ENCODE measurements at places on chromosomes 6 and 20. TPM values are rescaled to one million over a fixed set of nuclear protein-coding genes. Genes with fewer than 3 reads are reported as not detected.

- no peaks in the 10 kb centered on the region for H3K36me3 ChIP-seq
- H3K27ac ChIP-seq: no peak overlapping the region
- no peaks in the 10 kb centered on the region for H3K27me3 ChIP-seq
Observed at GRCh38 chr20:53122853-53123252, 150.7 kb downstream of the TSHZ2 start.

GRCh38 chr6:99195986-99196655 is 153.4 kb downstream of the FAXC start:
- H3K4me3 ChIP-seq: no peak overlapping the region
- no peak overlapping the region for H3K27ac ChIP-seq
- no peaks in the 10 kb centered on the region for H3K4me1 ChIP-seq
- DNase-seq: no peak

GRCh38 chr6:152312434-152312833 is 324.7 kb downstream of the SYNE1 start:
- H3K36me3 ChIP-seq: no peaks in the 10 kb centered on the region
- peaks cover 7% of the 10 kb centered on the region for H3K4me1 ChIP-seq
- H3K27ac ChIP-seq: no peak overlapping the region
- DNase-seq: no peak

- no peak overlapping the region for H3K4me3 ChIP-seq
- DNase-seq: no peak
- no peaks in the 10 kb centered on the region for H3K36me3 ChIP-seq
- H3K4me1 ChIP-seq: no peaks in the 10 kb centered on the region
- no peaks in the 10 kb centered on the region for H3K27me3 ChIP-seq
- no peak overlapping the region for H3K27ac ChIP-seq
Observed at GRCh38 chr20:23286346-23286745, 64.2 kb upstream of the NXT1 start.

- no peak overlapping the region for H3K4me3 ChIP-seq
- no peak for DNase-seq
- no peak overlapping the region for H3K27ac ChIP-seq
- H3K4me1 ChIP-seq: no peaks in the 10 kb centered on the region
- peaks cover 30% of the 10 kb centered on the region for H3K27me3 ChIP-seq
Observed at GRCh38 chr6:34025861-34026260, 120.0 kb downstream of the GRM4 start.

DNA sequence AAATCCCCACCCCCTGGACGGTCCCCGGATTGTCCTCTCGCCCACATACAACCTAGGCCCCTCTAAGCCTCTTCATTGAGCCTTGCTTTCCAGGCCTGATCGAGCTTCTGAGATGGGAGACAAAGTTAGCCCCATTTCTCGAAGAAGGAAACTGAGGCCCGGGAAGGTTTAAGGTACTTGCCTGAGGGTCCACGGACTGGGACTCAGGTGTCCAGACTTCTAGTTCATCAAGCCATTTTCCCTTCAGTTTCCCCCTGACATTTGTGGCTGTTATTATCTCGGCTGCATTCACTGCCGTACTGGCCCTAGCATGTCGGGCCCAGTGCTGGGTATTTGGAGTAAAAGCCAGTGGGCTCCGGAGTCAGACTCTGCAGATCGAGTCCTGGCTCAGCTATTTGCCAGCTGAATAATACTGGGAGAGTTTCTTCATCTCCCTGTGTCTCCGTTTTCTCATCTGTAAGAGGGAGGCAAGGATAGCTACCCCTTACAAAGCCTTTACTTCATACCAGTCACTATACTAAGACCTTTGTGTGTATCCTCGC is 633 bp downstream of the RPRD1B start:
- H3K4me1 ChIP-seq: peaks cover 25% of the 10 kb centered on the region
- DNase-seq: no peak
- H3K27me3 ChIP-seq: no peaks in the 10 kb centered on the region
- H3K36me3 ChIP-seq: peaks cover 5% of the 10 kb centered on the region
- H3K27ac ChIP-seq: peak overlapping the region; percentile 86

CITED2 gene
- total RNA-seq: 26.3 TPM

SCAF8 gene
- total RNA-seq: 26.4 TPM

GHRH gene
- 14.4 TPM for total RNA-seq

FRK gene
- total RNA-seq: 0.80 TPM

TBC1D7 gene
- 17.1 TPM for total RNA-seq

B3GALT4 gene
- 9.0 TPM for total RNA-seq

DNA sequence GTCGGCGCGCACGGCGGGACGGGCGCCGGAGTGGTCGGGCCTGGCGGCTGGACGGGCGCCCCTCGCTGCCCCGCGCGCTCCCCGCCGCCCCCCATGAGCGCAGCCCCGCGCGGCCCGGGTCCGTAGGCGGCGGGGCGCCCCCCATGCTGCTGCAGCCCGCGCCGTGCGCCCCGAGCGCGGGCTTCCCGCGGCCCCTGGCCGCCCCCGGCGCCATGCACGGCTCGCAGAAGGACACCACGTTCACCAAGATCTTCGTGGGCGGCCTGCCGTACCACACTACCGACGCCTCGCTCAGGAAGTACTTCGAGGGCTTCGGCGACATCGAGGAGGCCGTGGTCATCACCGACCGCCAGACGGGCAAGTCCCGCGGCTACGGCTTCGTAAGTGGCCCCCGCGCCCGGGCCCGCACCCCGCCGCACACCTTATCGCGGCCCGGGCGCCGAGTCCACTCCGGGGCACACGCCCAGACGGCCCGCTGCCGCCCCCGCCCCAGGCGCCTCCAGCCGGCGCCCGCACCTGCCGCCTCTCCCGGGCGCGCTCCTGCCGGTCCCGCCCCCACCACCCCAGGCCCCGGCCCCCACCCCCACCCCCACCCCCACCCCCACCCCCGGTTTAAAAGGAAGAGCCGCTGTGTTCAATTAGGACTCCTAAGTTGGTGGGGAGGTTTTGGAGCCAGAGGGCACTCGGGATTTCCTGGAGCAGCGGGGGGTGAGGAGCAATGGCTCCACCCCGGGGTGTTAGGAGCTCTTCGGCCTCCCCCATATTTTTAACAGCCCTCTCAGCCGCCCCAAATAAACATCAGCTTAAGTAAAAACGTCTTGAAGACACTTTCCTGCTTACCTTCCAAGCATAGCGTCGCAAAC is 474 bp downstream of the RBM38 start:
- DNase-seq: no peak
- peaks cover 65% of the 10 kb centered on the region for H3K4me1 ChIP-seq
- peaks cover 12% of the 10 kb centered on the region for H3K27me3 ChIP-seq
- H3K36me3 ChIP-seq: peaks cover 36% of the 10 kb centered on the region
- H3K4me3 ChIP-seq: peak overlapping the region; percentile 97

GRCh38 chr6:125738276-125738675 is 11.2 kb upstream of the HEY2 start:
- no peak overlapping the region for H3K4me3 ChIP-seq
- no peaks in the 10 kb centered on the region for H3K36me3 ChIP-seq
- no peak overlapping the region for H3K27ac ChIP-seq
- no peak for DNase-seq
- H3K27me3 ChIP-seq: no peaks in the 10 kb centered on the region

DNA sequence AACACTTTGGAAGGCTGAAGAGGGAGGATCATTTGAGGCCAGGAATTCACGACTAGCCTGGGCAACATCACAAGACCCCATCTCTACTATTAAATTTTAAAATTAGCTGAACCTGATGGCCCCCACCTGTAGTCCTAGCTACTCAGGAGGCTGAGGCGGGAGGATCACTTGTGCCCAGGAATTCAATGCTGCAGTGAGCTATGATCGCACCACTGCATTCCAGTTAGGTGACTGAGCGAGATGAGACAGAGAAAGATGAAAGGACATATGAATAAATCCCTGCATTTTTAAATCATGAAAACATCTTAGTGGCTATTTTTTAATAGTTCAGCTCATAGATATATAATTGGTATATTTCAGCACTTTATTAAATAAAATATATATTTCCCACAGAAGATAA is 93.8 kb downstream of the GPR63 start:
- no peaks in the 10 kb centered on the region for H3K36me3 ChIP-seq
- no peak overlapping the region for H3K27ac ChIP-seq
- no peaks in the 10 kb centered on the region for H3K27me3 ChIP-seq
- no peaks in the 10 kb centered on the region for H3K4me1 ChIP-seq

- no peak for DNase-seq
- H3K27me3 ChIP-seq: no peaks in the 10 kb centered on the region
- peak overlapping the region; percentile 8 for H3K4me3 ChIP-seq
Observed at GRCh38 chr6:156167625-156168071, 609.5 kb upstream of the ARID1B start.

DNA sequence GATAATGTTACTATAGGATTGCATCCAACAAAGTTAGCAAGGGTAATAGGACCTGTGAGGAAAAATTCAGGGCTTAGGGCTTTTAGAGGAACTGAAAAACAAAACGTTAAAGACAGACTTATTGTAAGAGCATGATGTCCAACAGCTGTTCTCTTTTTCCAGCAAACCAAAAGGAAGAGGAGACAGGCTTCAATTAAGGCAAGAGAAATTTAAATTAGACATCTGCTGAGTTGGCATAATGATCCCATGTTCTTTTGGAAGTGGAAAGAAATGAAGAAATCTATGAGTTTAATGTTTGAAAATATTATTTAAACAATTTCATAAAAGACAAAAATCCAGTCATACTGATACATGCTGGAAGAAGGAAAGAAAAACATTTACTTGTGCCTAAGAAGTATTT is 95.7 kb upstream of the HMGCLL1 start:
- H3K27me3 ChIP-seq: no peaks in the 10 kb centered on the region
- H3K4me1 ChIP-seq: no peaks in the 10 kb centered on the region
- no peaks in the 10 kb centered on the region for H3K36me3 ChIP-seq
- H3K4me3 ChIP-seq: no peak overlapping the region

PSORS1C2 gene
- total RNA-seq: not detected

DNA sequence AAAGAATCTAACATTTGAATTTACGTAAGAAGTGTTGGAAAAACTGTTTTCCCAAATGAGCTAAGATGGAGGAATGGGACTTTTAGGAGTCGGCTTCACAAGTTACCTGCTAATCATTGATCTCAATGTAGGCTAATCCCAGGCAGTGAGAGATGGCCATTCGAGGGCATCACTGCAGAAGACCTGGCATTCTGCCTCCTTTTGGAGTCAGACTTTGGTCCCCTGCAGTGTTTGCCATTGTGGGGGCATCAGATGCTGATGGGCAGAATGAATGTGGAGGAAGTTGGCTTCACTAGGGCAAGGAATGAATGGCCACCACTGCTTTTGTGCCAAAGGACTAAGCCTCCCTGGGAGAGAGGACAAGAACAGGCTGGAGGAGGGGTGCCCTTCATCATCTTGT is 55.7 kb upstream of the NKX2-2 start:
- H3K4me3 ChIP-seq: no peak overlapping the region
- DNase-seq: no peak
- H3K36me3 ChIP-seq: no peaks in the 10 kb centered on the region
- no peaks in the 10 kb centered on the region for H3K4me1 ChIP-seq
- H3K27me3 ChIP-seq: peaks cover 2% of the 10 kb centered on the region
- no peak overlapping the region for H3K27ac ChIP-seq

FGD2 gene
- total RNA-seq: 8.5 TPM

SCUBE3 gene
- total RNA-seq: 0.09 TPM

DNA sequence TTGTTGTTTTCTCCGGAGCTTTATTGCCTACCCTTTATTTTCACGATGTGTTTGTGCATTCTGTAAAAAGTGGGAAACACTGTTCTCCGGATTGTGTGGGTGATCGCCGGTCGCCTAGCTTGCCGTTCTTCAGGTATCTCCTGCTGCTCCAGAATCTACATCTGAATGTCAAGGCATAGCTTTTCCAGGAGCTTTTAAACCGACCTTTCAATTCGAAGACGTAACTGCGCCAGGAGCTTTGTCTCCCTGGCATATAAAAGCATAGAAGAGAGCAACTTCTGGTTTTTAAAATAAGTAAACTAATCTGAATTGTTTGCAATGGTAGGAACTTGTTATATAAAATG is 96.0 kb downstream of the HFE start:
- H3K4me1 ChIP-seq: peaks cover 8% of the 10 kb centered on the region
- no peaks in the 10 kb centered on the region for H3K36me3 ChIP-seq
- no peak for DNase-seq
- H3K27ac ChIP-seq: peak overlapping the region; percentile 95
- H3K27me3 ChIP-seq: no peaks in the 10 kb centered on the region

DNA sequence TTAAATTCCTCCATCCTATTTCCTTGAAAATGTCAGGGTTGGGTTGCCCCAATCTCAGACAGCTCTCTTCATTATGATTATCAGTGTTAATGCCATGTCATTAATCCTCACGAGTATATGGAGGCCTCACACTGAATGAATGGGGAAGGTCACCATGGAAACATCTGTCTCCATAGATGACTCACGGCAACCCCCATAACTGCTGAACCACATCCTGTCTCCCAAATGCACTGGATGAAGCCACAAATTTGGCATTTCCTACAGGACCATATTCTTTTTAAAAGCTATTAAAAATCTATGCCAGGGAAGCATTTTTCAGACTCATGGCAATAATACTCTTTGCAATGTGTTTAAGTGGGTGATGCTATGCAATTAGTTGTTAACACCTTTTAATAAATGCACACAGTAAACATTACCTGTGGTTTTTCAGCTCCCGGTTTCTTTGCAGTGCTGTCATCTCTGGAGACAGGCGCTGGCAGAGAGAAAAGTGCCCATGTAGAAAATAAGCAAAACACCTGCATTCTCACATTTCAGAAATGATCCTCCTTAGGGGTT is 80.1 kb upstream of the PTPRK start:
- no peaks in the 10 kb centered on the region for H3K4me1 ChIP-seq
- H3K27me3 ChIP-seq: no peaks in the 10 kb centered on the region
- H3K27ac ChIP-seq: no peak overlapping the region
- peak; percentile 41 for DNase-seq

- H3K27me3 ChIP-seq: no peaks in the 10 kb centered on the region
- no peak overlapping the region for H3K4me3 ChIP-seq
- DNase-seq: no peak
- H3K27ac ChIP-seq: no peak overlapping the region
- no peaks in the 10 kb centered on the region for H3K36me3 ChIP-seq
Observed at GRCh38 chr6:81762132-81762531, 9.7 kb upstream of the TENT5A start.

DNA sequence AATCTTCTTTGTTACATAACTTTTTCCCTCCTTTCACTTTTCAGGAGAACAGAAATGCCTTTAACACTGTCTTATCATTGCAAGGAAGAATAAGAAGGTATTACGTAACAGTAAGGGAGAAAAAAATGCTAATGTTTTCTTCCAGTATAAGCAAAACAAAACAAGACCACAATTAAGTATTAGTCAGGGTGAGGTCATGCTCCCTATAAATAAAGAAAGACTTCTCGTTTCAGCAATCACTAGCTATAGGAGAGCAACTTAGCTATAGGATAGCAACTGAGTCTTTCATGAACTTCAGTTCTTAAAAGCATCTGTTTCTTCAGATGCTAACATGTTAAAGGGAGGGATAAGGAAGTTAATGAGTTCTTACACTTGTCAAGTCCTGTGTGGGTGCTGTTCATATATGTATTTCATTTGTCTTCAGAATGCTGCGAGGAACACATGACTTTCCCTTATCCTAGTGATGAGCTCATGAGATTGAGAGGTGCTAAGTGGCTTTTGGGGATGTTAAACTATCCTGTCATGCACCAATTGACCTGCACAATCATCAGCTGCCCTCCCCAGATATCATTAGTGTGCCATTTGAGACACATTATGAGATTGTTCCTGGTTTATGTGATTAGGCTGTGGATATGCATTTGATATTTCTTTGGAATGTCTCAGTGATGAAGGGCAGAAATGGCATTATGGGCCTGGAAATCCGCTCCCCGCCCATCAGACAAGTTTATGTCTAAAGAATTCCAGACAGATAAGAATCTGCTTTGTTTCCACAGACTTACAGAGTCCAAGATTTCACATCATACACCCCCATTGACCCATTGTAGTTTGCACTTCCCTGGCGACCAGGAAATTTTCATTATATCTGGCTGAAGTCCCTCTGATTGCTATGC is 37.5 kb downstream of the LAMA4 start:
- H3K27ac ChIP-seq: no peak overlapping the region
- no peaks in the 10 kb centered on the region for H3K4me1 ChIP-seq
- DNase-seq: no peak
- no peak overlapping the region for H3K4me3 ChIP-seq

GRCh38 chr6:102417368-102417998 is 1024.0 kb downstream of the GRIK2 start:
- no peaks in the 10 kb centered on the region for H3K36me3 ChIP-seq
- DNase-seq: peak; percentile 26
- no peaks in the 10 kb centered on the region for H3K4me1 ChIP-seq
- no peak overlapping the region for H3K27ac ChIP-seq
- no peaks in the 10 kb centered on the region for H3K27me3 ChIP-seq
